Subcutaneous preadipocyte (primary cell): ENCODE measurements at places on chromosomes 11 and 22. TPM values are rescaled to one million over a fixed set of nuclear protein-coding genes. Genes with fewer than 3 reads are reported as not detected.

OR51E2 gene
- total RNA-seq, result not detected in 2 replicates

APOL1 gene
- total RNA-seq, result 3.1 and 10.3 TPM in 2 replicates

OR52N4 gene
- total RNA-seq, result not detected in 2 replicates

IRAG1 gene
- total RNA-seq, result 0.37 and 0.39 TPM in 2 replicates

ZNF280B gene
- total RNA-seq, result 0.73 and 0.98 TPM in 2 replicates
